ENCODE measurements at places on chromosomes 4 and X. TPM values are rescaled to one million over a fixed set of nuclear protein-coding genes. Genes with fewer than 3 reads are reported as not detected.
A peak's percentile ranks its signal among the peaks of the same experiment; 100 is the strongest.

DNA sequence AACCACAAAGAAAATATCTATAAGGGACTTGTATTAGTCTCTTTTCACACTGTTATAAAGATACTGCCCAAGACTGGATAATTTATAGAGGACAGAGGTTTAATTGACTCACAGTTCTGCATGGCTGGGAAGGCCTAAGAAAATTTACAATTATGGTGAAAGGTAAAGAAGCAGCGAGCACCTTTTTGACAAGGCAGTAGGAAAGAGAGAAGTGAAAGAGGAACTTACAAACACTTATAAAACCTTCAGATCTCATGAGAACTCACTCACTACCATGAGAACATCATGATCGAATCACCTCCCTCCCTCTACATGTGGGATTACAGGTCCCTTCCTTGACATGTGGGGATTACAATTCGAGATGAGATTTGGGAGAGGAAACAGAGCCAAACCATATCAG lies 856.0 kb downstream of the TRAM1L1 start:
- no peak overlapping the region for H3K27ac ChIP-seq
- no peaks in the 10 kb centered on the region for H3K4me1 ChIP-seq
- DNase-seq: no peak
- H3K4me3 ChIP-seq: no peak overlapping the region
- H3K36me3 ChIP-seq: no peaks in the 10 kb centered on the region
- no peaks in the 10 kb centered on the region for H3K27me3 ChIP-seq

DNA sequence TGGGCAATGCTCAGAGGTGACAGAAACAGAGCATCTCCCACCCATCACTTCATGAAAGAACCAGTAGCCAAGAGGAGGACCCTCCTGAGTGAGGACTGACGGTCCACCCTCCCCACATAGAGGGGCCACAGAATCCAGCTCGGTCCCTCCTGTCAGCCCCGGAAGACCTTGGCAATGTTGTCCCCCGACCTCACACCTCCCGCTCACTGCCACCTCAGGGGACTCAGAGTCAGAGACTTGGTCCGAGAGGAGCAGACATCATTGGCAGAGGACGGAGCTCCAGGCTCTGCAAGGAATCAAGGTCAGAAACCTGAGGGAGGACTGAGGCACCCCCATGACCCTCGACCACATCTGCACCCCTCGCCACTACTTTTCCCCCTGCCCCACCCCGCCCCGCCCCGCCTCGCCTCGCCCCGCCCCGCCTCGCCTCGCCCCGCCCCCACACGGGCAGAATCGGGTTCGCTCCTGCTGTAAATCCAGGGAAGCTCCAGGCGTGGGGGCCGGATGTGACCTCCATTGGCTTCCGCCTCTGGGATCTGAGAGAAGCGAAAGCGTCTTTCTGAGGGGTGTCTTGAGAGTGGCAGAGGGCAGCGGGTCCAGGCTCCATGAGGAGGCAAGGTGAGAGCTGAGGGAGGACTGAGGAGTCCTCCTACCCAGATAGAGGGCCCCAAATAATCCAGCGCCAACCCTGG lies at the start of gene MAGEA11:
TSS of gene MAGEA11 (plus strand) at position 516 of the 692 bp plus-strand sequence. CDS start 1,100 bp downstream, outside the sequence.
- no peak for DNase-seq
- no peaks in the 10 kb centered on the region for H3K36me3 ChIP-seq
- H3K27me3 ChIP-seq: no peaks in the 10 kb centered on the region
- H3K27ac ChIP-seq: no peak within 1 kb of the TSS
- H3K4me3 ChIP-seq: no peak within 1 kb of the TSS

DNA sequence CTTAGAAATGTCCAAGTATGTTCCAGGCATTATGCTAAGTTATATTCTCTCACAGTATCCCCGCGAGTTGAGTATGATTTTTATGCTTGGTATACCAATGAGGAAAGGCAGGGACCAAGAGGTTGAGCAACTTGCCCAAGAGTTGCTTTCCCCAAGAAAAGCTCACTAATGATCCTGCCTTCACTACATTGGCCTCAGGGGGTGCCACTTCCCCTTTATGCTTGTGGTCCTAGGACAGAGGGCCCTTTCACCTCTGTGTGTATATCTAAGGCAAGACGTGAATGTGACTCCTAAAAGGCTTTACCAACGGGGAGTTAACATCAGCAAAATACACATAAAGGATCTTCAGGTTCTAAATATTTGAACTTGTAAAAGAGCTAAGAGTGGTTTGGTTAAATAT lies 164.4 kb upstream of the CPEB2 start:
- H3K27me3 ChIP-seq: no peaks in the 10 kb centered on the region
- no peaks in the 10 kb centered on the region for H3K36me3 ChIP-seq
- no peak for DNase-seq

- H3K27me3 ChIP-seq: no peaks in the 10 kb centered on the region
- H3K4me1 ChIP-seq: no peaks in the 10 kb centered on the region
- no peak overlapping the region for H3K27ac ChIP-seq
- H3K4me3 ChIP-seq: no peak overlapping the region
Measured at GRCh38 chrX:137354851-137355250, 211.1 kb upstream of the ZIC3 start.

The MGST2 gene
- total RNA-seq: 7.4 TPM

DNA sequence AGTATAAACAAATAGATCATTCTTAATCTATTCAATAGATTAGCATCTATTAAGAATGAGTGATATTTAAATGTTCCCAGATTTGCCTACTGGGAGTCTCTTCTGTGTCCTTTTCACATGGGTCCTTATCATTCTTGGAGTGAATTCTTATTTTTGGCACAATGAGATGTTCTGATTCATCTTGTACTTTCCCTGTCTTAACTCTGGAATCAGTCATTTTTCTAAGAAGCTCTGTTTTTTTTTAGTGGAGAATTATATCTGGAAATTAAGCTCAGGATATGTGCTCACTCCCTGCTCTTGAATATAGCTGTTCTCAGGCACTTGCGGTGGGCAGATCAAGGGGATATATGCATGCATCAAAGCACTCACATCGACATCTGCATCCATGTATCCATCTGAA lies 625.3 kb upstream of the HS3ST1 start:
- DNase-seq: no peak
- no peak overlapping the region for H3K4me3 ChIP-seq
- H3K4me1 ChIP-seq: peaks cover 8% of the 10 kb centered on the region

GRCh38 chrX:40816906-40817305 lies 81.6 kb upstream of the MED14 start:
- H3K4me3 ChIP-seq: no peak overlapping the region
- H3K27me3 ChIP-seq: no peaks in the 10 kb centered on the region
- peak; percentile 25 for DNase-seq

DNA sequence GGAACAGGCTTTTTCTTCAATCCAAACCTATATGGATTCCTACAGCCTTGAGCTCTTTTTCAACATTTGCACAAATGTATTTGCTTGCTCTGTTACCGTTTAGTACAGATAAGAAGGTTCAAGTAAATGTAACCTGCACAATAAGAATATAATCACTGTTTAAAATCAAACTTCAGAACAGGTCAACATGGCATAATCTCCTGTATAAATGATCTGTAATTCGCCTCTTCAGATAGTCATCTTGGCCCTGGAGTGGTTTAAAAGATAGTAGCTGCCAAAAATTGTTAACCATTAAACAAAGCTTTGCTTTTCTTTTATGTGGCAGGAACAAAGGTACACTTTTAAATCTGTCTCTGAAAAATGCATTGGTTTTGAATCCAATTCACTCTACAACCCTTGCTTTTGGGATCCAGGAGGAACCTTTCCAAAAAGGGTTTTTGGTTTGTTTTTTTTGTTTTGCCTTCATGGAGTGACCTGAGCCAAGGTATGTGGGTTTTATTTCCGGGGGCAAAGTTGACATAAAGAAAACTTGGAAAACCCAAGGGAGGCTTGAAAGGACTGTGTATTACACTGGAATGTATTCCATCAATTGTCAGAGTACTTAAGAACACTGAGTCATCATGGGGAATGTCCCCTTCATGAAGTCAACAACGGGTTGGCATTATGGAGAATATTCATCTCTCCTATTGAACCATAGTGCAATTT lies 210.4 kb upstream of the HCCS start:
- no peak overlapping the region for H3K27ac ChIP-seq
- no peaks in the 10 kb centered on the region for H3K27me3 ChIP-seq
- no peak for DNase-seq
- no peaks in the 10 kb centered on the region for H3K36me3 ChIP-seq
- no peak overlapping the region for H3K4me3 ChIP-seq

DNA sequence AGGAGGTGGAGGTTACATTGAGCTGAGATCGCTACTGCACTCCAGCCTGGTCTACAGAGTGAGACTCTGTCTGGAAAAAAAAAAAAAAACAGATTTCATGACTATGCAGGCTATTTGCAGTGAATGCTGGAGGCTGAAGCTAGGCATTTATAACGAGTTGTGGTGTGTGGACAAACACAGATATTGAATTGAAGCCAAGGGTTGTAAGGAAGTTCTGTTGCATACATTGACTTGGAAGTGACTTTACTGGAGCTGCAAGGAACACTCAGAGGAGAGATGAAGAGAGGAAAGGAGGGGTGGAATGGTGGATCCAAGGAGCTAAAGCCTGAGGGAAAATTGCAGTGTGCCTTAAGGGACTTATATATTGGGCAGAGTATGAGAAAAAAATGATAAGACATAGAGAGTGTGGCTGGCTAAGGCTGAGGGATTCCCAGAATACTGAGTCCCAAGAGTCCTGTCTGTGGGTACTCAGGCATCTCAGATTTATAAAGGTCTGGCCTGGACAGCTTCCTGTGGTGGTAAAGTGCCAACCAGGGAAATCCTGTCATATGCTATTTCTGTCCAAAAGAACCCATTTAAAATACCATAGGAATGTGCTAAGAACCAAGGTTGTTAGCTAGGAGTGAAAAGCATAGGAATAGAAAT lies 87.8 kb upstream of the GUCY1A1 start:
- H3K27me3 ChIP-seq: no peaks in the 10 kb centered on the region
- DNase-seq: no peak
- H3K4me3 ChIP-seq: no peak overlapping the region
- no peak overlapping the region for H3K27ac ChIP-seq
- no peaks in the 10 kb centered on the region for H3K4me1 ChIP-seq

The INTS12 gene
- total RNA-seq: 13.8 TPM

The HSFX1 gene
- total RNA-seq: 0.63 TPM

DNA sequence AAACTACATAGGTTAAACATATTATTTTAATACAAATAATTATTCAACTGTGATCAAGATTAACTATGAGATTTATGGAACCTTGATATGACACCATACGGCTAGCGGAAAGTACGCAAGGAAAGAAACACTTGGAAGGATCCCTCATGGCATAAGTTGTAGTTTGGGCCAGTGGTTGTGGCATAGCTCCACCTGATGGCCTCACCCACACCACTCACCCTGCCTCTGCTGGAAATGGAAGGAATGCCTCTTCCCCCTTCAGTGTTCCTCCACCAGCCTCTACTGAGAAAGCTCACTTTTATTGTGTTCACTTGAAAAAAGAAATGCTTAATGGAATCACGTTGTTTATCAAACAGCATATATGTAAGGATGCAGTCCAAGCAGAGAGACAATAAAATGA lies 86.4 kb downstream of the BMP15 start:
- DNase-seq: no peak
- no peak overlapping the region for H3K4me3 ChIP-seq
- H3K4me1 ChIP-seq: no peaks in the 10 kb centered on the region
- H3K36me3 ChIP-seq: no peaks in the 10 kb centered on the region
- no peaks in the 10 kb centered on the region for H3K27me3 ChIP-seq
- no peak overlapping the region for H3K27ac ChIP-seq

DNA sequence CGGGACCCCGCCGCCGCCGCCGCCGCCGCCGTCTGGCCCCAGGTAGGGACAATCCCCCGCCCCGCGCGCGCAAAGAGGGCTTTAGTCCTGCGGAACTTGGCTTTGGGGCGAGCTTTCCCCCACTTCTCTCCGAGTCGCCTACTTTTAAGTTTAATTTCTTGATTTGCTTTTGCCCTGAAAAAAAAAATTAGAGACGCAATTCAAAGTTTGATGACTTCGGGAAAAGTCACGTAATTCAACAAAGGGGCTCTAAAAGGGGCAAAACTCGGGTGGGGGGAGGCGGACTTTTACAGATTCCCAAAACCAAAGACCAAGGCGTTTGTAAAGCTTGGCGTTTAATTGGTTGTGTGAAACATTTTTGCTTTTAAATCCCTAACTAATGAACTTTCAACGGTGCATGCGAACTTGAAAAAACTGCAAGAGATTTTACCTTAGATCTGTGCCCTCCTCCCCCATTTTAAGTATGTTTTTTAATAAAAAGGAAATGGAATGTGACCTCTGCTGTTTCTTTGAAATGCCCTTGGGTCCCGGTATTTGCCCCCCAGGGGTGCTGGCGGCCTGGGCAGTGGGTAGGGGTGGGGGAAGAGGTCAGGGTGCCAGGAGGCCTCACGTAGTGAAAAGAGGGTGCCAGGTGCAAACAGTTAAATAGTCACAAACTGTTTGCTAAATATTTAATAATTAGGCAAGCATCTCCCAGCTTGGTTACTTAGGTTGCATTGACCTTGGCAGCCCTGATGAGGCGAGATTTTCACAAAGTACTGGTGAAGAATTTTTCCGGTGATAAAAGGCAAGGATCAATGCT lies 209.7 kb downstream of the NWD2 start:
- H3K4me3 ChIP-seq: peak overlapping the region; percentile 39
- H3K4me1 ChIP-seq: no peaks in the 10 kb centered on the region
- no peak overlapping the region for H3K27ac ChIP-seq
- no peak for DNase-seq

DNA sequence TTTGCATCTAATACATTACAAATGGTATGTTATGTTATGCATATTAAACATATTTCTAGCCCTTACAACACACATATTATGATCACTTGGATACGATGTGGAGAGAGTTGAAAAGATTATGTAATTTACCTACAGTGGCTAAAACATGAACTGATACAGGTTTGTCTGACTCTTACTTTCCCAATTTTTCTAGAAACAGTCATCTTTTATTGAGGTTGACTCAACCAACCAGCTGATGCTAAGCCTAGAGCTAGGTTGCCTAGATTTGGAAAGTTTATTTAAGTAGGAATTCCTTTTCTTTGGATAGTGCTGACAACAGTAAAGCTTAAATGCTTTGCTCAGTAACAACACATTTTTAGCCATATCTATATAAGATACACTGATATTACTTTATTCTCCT lies 1215.1 kb downstream of the ADGRL3 start:
- DNase-seq: no peak
- H3K27me3 ChIP-seq: no peaks in the 10 kb centered on the region
- no peak overlapping the region for H3K27ac ChIP-seq

DNA sequence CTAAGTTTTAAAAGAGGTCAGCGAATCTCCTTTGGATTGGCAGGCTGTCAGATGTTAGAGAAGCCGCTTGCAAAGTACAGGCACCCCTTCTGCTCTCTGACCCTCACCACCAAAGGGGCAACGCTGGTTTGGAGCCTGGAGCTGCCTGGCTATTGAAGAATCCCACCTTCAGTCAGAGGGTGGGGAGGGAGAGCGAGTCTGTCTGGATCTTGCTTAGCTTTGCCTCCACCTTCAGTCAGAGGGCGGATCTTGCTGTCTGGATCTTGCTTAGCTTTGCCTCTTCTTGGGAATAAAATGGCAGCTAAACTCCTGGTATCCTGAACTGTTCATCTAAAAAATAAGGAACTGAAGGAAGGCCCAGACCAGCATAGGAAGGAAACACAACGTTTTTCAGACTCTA lies 7.3 kb downstream of the CCDC110 start:
- no peak overlapping the region for H3K27ac ChIP-seq
- no peaks in the 10 kb centered on the region for H3K36me3 ChIP-seq
- H3K4me3 ChIP-seq: no peak overlapping the region
- DNase-seq: no peak
- no peaks in the 10 kb centered on the region for H3K4me1 ChIP-seq
